ENCODE measurements at places on chromosomes 6 and 20.

DNA sequence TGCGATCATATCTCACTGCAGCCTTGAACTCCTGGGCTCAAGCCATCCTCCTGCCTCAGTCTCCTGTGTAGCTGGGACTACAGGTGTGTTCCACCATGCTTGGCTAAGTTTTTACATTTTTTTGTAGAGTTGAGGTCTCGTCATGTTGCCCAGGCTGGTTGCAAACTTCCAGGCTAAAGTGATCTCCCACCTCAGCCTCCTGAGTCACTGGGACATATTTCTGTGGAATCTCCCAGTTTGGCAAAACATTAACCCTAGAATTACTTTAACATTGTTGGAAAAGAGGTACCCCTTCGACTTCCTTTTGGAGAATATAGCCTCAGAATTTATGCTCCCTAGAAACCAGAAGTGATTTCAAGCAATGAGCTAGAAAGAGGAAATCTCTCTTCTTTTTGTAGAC, 57.2 kb downstream of the SHLD1 start:
- no peak for DNase-seq

DNA sequence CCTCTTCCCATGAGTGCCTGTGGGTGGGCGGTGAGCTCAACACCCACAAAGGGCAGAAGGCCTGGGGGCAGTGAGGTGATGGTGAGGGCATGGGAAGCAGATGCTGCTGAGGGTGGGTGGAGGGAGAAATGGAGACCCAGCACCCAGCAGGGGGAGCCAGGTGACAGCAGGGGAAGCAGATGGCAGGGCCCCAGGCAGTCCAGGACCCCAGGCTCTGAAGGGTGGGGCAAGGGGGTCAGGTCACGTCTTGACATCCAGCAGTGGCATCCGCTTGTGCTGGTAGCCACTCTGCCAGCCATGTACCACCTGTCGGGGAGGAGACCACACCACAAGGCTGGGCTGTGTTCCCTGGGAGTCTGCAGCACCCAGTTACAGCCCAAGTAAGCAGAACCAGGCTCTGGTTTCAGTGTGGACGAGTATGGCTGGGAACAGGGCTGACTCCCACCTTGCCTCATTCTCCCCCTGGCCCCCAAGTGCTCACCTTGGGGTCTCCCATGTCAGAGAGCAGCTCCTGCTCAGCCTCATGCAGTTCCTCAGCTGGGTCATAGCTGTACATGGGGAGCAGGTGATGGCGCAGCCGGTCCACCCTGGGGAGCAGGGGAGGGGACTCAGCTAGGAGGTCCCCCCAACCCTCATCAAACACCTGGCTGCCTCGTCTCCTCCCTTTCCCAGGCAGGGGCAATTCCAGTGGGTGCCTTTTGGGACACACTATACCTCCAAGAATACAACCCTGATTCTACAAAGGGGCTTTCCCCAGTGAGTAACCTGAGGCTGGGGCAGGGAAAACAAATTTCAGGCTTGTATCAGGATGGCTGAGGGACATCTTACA, 2.0 kb downstream of the SMIM29 start:
- DNase-seq: no peak

GRCh38 chr6:166563200-166563599, 23.3 kb downstream of the RAMACL start:
- DNase-seq: no peak

DNA sequence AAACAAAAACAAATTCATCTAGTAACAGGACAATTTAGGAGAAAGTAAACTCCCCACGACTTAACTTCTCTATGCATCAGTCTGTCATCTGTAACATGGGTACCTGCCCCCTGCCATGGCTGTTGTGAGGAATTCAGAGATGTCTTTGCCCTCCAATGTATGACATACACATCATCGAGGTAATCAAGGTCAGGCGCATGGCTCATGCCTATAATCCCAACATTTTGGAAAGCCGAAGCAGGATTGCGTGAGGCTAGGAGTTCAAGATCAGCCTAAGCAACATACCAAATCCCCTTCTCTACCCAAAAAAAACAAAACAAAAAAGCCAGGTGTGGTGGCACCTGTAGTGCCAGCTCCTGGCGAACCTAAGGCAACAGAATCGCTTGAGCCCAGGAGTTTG, 9.0 kb downstream of the EEF1A1 start:
- DNase-seq: no peak

GRCh38 chr6:116300566-116300965, 20.8 kb upstream of the TSPYL1 start:
- DNase-seq: no peak

DNA sequence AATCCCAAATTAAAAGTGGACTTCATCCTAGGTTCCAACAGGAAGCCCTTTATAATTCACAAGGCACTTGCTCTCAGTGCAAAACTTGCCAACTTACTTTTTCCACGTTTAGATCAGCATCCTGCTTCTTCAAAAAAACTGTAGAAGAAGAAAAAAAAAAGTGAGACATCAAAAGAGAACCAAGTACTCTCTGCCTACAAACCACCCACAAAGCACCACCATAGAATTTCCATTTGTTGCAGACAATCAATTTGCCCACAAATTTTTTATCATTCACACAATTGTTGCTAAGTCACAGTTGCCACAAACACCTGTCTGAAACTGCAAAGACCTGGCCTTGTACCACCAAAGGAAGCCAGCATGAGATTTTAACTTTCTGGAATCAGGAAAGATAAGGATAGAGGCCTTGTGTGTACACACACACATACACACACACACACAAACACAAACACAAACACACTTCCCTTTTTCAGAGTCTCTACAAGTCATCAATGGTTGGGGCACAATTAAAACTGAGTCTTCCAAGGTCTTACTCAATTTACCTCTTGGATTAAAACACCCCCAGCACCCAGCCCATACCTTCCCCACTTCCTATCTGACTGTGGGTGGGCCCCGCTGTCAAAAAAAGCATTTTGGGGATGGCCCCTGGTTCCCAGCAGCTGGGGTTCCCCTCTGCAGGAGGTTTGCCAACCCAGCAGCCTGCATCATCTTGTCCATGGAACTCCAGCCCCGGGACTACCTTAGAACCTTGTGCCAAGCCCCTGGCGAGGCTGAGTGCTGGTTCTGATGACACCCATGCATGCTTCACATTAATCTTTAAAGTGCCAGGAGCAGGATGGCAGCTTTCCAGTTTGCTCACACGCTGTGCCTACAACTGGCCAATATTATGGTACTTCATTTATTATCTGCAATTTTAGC, 26.5 kb downstream of the FYN start:
- DNase-seq: no peak

- no peak for DNase-seq
These were observed 385.3 kb downstream of the EPM2A start for GRCh38 chr6:145349950-145350510.

DNA sequence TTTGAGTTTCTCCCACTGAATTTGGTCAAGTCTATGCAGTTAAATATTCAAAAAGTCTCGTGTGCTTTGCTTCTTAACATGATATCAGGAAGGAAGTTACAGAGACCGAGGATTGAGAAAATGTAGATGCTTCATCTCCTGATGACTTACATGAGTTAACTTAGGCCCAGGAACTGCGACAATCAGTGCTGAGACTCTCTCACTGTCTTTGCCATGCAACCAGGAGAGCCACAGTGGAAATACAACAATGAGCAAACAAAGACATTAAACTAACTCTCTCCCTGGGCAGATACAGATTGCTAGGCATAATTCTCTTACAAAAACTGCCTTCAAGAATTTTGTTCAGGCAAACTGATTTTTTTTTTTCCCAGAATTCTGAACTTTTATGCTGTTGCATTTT, 440.6 kb upstream of the EPHA7 start:
- DNase-seq: no peak

GRCh38 chr6:125224231-125224861, 70.8 kb downstream of the TPD52L1 start:
- DNase-seq: no peak

Data from stimulated activated CD4-positive, alpha-beta T cell treated with anti-CD3 and anti-CD28 coated beads, Interleukin-2, amount 100 ng/mL, for 48 hours (primary cell).